Vagina (tissue), 2 donors: ENCODE measurements at places on chromosomes 2 and 18.

DNA sequence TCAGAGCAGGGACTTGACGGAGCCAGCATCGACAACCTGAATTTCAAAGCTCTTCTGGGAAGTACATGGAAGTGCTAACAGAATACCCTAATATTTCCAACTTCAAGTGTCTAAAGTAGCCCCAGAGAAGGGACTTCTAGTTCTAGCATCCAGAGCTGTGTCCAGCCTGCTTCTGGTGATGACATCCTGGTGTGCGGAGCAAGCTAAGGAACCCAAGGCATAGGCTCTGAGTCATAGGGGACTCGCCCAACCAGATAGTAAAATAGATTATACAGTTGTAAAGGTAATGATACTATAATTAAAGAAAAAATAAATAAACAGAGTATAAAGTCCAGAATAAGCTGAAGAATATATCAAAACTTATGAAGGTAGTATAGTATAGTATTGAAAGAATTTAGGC lies 108.1 kb upstream of the SERPINE2 start:
- no peak for DNase-seq

DNA sequence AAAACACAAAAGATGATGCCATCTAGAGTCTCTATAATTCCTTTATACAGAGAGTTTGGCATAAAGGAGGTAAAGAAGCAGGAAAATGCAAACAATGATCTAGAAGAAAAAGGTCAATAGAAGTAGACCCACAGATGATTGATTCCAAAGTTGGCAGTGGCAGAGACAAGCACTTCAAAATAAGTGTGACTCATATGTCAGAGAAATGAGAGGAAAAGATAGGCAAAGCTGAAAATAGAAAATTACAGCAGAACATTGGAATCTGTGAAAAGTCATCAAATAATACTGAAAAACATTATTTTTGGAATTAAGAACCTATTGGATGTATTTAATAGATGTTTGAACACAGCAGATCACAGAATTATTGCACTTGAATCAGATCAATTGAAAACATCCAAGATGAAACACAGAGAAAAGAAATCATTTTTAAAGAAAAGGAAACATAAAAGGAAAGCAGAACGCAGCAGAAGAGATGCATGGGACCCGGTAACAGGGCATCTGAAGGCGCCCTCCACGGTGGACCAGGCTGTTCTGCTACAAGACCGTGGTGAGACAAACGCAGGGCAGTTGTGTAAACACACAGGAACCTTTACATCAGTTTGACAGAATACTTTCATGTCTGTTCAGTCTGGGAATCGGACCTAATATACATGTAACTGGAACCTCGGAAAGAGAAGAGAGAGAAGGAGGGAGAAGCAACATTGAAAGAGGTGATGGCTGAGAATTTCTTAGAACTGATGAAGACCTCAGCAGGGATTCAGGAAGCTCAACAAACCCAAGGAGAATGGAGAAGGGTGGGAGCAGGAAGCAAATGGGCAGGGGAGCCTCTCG lies 74.6 kb upstream of the GPC1 start:
- no peak for DNase-seq

DNA sequence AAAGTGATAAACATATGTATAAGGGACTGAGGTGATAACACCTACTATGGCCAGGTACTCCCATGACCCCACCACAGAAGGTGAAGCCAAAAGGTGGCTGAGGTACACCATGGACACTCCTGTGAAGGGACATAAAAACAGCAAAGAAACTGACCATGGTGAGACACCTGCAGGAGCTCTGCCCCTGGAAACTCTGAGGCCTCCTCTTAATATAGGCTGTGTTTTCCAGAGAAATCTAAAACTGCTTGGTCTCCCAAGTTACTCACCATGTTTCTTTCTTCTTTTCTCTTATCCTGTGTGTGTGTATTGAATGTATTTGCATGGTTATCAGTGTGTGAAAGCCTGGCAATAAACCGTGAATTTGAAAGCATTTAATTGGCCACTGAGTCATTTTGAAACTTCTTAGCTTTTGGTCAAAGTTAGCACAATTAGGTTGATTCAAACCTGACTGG lies 739.3 kb upstream of the GCFC2 start:
- DNase-seq = no peak

DNA sequence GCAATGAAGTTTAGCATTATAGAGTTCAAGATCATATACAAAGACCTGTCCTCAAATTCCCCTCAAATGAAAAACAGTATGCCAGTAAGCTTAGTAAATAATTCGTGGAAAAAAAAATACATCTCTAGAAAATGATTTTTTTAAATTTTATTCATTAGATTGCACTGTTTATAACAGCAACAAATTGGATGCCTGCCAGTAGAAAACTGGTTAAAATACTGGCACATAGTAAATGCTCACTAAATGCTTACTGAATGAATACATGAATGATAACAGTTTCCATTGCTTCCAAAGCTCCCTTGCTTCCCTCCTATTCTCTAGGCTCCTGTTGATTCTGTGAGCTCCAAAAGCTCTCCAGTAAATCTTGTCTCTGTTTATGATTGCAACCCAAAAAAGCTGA lies 25.5 kb upstream of the SEH1L start:
- no peak for DNase-seq

DNA sequence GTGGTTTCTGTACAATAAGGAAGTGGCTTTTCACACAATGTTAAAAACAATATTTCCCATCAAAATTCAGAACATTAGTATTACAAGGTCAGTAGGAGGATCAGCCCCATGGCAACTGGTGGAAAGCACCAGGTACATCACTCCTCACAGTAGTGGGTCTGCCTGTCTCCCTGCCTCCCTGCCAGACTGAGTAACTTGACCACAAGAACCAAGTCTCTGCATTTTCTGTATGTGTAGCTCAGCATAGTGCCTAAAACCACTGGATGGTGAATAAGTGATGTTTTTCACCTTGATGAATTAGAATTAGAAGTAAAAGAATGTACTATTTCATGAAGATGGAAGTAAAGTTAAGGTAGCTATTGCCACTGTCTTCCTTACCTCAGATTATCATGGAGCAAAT lies 4.1 kb upstream of the WDR7 start:
- DNase-seq = no peak

- no peak for DNase-seq
Measured at GRCh38 chr2:112698834-112699515, 21.8 kb upstream of the NT5DC4 start.

DNA sequence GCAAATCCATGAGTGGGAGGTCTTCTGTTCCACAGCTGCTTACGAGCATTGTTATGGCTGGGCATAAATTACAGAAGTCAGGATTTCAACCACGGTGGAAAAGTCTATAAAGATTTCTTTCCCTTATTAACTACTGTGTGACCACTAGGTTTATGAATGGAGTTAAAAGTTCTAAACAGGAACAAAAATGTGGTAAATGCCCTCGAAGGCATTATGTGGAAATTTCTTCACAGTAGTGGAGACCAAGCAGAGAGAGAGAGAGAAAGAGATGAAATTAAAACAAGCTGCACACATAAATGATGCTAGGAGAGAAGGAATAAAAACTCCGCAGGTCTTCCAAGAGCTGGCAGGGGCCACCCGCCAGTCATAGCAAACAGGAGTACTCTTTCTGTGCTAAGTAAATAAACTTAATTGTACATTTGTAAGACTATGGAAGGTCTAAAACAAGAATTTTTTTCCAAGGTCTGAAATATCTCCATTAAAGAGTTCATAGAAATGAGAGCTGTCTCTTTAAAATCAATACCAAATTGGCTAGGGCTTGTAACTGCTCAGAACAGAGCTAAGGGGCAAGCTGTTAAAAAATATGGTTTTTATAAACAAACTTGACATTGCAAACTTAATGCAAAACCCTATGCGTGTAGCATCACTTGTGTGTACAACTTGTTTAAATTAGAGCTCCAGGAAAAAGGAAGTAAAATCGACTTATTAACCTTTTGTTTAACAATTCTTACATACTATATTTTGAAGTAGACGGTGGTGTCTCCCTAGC lies 438.2 kb downstream of the MEIS1 start:
- no peak for DNase-seq

- no peak for DNase-seq
Measured at GRCh38 chr2:80238692-80239469, 65.7 kb downstream of the LRRTM1 start.

DNA sequence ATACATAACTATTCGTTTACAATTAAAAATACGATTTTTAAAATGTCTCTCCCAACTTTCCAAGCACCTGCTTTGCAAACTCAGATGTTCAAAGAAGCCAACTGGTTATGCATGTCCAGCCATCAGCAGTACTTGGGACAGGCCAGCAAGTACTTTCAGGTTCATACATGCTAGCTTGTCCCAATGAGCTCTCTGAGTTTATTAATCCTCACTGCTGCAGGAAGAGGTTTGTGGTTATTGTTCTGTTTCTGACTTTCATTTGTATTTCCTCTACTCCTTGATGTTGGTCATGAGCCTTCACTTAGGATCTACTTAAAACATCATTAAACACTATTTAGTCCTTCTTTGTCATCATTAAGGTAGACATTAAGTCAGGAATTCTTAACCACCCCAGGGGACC lies 374.1 kb downstream of the LRATD1 start:
- DNase-seq = no peak

GRCh38 chr2:65737452-65738011 lies 305.1 kb upstream of the SPRED2 start:
- no peak for DNase-seq

GRCh38 chr2:19895535-19895934 lies 6.2 kb downstream of the TTC32 start:
- DNase-seq = no peak

DNA sequence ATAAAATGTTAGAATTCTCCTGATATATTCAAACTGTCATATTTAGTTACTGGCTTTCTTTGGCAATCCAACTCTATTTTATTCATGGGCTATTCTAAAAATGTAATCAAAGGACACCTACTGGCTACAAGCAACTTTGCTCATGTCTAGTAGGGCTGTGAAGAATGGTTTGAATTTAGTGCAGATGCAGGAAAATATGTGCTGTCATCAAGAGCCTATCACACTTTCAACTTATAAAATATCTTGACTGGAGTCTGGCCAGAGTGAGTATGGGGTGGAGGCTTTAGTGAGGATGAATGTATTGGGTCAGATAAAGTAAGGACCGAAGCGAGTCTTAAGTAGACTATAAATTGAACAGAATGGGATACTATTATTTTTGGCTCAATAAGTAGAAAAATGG lies 343.4 kb upstream of the SPRED2 start:
- no peak for DNase-seq
